ENCODE measurements at places on chromosomes 1 and 21.

DNA sequence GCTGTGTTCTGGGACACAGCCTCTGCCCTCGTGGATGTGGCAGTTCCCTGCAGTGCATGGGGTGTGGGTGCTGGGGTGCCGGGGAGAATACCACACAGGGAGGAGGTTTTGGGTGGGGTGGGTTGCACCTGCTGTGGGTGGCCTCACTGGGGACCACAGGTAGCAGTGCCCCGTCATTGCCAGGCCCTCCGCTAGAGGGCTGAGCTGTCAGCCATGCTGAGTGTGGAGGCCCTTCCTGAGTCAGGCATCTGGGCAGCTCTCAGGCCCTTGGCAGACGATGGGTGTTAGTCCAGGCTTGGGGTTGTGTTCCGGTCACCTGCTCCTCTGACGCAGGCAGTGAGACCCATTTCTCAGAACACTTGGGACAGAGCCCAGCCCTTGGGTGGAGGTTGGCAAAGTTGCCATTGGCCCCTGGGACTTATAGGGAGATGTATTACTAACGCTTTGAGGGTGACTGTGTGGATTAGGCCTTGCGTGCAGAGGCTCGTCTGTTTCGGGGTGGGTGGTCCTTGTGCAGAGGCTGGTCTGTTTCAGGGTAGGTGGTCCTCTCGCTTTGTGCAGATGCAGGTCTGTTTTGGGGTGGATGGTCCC lies 23.9 kb downstream of the PCNT start:
- DNase-seq: no peak

GRCh38 chr1:34278211-34278610 lies 101.5 kb downstream of the C1orf94 start:
- DNase-seq: no peak

DNA sequence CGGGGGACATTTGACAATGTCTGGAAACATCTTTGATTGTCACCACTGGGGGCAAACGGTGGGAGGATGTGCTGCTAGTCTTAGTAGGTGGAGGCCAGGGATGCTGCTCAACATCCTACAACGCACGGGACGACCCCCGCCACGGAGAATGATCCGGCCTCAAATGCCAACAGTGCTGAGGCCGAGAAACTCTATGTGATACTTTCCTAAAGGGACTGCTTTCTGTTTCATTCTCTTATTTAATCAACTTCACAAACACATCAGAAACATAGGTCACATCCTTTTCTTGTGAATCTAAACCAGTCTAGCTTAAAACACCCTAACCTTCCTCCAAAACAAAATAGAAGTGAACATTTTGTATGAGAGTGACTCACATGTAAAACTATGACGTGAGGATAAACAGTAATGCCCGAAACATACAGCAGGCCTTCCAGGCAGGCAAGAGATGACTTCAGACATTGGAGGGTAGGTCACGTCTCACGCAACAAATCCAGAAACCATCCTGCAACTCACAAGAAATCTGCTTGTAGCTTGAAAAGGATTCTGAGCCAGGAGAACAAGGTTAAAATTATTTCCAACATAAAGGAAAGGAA lies 37.2 kb upstream of the ETS2 start:
- no peak for DNase-seq

DNA sequence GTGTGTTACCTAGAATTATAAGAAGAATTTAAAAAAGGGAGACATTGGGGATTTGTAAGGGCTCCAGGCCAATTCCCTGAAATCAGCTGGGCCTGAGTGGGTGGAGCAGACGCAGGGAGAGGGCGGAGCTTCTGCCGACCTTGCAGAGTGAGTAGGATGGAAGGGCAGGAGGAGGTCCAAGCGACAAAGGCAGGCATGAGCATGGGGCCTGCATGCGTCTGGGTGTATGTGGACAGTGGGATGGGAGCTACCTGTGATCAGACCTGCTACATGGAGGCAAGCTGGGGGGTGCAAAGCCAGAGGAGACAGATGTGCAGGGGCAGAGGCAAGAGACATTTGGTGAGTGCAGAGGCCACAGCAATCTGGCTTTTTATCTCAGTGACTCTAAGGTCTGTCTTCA lies 105.3 kb upstream of the OLIG2 start:
- DNase-seq: no peak

DNA sequence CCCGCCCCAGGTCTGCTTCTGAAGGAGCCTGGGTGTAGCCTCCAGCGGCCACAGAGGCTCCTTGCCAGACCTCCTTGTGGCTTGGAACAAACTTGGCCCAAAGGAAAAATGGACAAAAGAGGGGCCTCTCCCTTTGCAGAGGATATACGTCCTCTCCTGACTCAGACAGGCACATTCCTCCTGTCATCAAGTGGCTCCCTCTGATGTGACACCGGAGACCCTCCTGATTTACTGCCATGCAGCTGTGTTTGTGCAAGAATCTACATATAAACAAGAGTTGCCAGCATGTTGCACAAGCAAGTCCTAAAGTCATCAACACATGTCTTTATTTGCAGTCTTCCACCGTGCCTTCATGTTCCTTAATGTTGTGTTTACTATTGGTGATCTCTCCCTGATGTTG lies 54.1 kb upstream of the F3 start:
- DNase-seq: peak; percentile 57
